DMS53 (cell line): ENCODE measurements at places on chromosomes 2 and 18.

DNA sequence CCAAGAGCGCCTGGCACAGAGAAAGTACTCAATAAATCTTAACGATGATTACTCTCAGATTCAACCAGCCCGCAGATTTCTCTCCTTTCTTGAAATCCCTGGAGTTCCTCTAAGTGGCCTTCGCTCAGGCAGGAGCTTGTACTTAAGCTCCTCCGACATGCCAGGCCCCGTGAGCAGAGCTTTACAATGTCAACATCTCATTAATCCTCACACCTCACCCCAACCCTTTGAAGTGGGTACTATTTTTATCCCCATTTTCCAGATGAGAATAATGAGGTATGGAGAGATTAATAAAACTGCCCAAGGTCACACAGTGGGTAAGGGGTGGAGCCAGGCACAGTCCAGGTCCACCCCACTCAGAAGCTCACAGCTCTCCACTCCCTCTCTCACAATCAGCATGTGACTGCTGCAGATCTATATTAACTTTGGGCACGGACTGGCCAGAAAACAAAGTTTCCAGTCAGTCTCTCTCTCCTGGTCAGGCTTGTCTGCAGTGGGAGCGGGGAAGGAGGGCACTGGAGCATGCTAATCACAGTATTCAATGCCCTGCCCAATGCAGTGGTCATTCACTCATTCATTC lies 18.0 kb downstream of the DNMT3A start:
- DNase-seq = no peak

GRCh38 chr2:30820381-30821055 lies 13.3 kb upstream of the CAPN13 start:
- no peak for DNase-seq

GRCh38 chr18:10269261-10269660 lies 185.2 kb upstream of the APCDD1 start:
- DNase-seq = no peak

DNA sequence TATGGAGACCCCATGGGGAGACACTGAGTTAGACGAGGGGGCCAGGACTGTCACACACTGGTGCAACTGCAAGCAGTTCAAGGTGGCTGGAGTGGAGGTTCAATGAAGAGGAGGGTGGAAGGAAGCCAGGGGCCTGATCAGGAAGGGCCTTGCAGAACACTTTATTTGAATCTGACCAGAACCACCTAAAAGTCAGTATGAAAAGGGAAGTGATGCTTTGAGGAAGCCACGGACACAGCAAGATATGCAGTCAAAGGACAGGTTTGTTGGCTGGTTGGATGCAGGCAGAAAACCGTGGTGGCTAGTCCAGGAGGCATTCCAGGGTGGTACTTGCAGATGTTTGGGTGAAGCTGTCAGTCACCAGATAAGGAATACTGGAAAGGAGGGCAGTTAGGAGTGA lies 3.5 kb upstream of the FAM124B start:
- no peak for DNase-seq

- no peak for DNase-seq
Observed at GRCh38 chr18:30687501-30687900, 355.0 kb downstream of the DSC3 start.

- no peak for DNase-seq
Observed at GRCh38 chr18:42394238-42394637, 439.2 kb downstream of the PIK3C3 start.

DNA sequence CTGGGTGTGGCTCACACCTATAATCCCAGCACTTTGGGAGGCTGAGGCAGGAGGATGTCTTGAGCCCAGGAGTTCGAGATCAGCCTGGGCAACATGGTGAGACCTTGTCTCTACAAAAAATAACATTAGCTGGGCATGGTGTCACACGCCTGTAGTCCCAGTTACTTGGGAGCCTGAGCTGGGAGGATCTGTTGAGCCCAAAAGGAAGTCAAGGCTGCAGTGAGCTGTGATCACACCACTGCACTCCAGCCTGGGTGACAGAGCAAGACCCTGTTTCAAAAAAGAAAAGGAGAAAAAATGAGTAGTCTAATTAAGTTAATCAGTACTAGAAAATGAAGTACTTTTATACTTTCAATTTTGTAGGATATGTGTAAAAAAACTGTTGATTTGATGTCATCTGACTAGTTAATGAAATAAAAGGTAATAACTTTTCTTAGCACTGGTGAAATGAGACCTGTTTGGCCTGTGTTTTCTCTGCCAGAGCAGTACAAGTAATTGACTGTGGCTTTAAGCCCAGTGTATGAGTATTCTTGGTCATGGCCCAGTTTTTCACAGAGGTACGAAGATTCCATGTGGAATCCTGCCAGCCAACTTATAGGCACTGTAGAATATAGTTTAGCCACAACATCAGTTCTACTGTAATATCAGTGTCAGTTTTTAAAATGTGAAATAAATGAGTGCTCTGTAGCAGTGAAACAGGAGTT lies 35.8 kb downstream of the MFSD6 start:
- DNase-seq = no peak

DNA sequence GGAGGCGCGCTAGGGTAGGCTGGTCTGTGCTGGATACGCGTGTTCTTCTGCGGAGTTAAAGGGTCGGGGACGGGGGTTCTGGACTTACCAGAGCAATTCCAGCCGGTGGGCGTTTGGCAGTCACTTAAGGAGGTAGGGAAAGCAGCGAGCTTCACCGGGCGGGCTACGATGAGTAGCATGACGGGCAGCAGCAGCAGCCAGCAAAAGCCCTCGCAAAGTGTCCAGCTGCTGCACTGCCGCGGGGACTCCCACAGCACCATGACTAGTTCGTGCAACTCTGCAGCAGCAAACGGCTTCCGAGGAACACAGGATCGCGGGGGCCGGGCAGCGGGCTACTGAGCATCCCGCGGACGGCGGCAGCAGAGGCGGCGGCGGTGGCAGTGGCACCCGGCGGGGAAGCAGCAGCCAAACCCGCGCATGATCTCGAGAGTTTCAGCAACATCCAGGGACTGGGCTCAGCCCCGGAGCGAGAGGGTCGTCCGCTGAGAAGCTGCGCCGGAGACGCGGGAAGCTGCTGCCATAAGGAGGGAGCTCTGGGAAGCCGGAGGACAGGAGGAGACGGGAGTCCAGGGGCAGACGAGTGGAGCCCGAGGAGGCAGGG lies 368 bp downstream of the TMEFF2 start:
- peak; percentile 70 for DNase-seq

DNA sequence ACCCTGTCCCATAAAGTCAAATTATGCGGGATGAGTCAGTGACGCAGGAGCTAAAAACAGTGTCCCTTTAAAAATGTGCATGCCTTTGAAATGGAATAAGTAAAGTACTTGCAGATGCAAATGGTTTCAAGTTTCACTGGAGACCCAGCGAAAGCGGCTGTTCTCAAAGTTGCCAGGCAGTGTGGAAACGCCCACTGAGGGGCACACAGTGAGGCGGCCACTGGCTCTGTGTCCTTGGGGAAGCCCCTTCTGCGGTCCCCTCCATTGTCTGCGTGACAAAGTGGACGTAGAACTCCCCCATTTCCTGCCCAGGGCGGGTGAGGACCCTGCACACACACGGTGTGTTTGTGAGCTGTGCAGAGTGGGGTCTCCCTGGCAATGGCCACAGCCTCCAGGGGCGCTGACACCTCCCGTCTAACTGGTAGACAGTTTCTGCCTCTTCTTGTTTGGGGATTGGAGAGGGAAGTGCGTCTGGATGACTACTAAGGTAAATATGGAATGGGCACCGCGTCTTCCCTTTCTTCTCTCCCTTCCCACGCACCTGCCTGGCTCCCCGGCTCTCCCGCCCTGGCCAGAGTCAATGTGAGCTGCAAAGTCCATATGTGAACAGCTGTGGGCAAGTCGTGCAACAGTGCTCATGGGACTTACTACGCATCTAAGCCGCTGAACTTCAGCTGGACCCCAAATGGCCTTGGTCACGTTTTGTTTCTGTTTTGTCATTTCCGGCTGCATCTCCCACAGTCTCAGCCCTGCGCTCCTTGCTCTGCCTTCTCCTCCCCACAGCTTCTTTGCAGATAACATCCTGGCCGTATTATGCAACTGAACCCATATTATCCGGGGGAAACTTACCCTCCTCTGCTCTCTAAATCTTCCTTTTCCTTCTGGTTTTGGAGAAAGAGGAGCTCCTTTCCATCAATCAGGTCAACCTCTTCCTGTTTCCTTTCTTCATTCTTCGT lies 33.7 kb upstream of the ZNF516 start:
- DNase-seq = peak; percentile 96

GRCh38 chr2:43097644-43098408 lies 128.6 kb downstream of the ZFP36L2 start:
- no peak for DNase-seq

GRCh38 chr18:55220523-55220922 lies 261.3 kb upstream of the CCDC68 start:
- DNase-seq = no peak

DNA sequence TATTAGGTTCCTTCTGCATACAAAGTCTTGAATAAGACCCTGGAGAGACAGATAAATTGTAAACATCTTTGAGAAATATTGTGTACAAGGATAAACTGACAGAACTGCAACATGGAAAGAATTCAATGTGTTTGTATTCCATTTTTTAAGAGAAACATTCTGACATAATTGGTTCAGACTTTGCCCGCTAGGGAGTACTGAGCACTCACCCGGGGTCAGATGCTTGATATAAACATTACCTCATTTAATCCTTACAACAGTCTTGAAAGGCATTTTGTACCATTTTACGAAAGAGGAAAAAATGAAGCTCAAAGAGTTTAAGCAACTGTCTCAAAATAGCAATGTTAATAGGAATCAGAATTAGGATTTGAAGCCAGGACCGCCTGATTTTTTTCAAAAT lies 416.7 kb upstream of the CRIM1 start:
- DNase-seq = no peak

GRCh38 chr2:217412721-217413120 lies 552.9 kb upstream of the TNP1 start:
- no peak for DNase-seq

DNA sequence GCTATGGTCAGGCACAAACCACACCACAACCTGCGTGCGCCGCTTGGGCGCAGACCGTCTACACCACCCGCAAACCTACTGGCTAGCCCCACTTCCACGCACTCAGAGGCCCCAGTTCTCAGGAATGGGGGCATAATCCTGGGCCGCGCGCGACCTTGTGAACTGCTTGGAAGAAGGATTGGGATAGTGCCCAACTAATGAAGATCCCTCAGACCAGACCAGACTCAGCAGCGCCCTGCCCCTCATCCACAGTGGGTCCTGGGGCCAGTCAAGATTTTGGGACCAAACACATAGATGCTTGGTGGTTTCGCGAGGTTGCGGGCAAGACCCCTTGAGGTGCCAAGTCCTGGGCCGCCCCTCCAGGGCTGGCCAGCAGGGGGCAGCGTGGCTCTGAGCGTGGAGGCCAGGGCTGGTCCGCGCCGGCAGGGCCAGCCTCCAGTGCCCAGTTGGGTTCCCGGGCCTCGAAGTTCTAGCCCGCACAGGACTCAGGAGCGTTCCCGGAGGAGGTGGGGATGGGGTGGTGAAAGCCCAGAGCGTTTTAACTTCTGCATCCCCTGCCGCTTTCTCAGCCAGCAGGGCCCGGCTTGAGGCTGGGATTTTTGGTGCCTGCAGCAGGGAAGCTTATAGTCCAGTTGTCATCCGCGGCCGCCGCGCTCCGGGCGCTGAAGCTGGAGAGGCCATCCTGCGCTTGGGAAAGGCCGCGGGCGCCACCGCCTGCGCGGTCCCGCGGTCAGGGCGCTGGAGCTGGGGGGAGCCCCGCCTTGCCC lies 8.3 kb downstream of the OSR1 start:
- peak; percentile 83 for DNase-seq

GRCh38 chr18:24972577-24972976 lies 379.4 kb downstream of the ZNF521 start:
- no peak for DNase-seq

- no peak for DNase-seq
Observed at GRCh38 chr2:157363612-157364101, 38.0 kb upstream of the ERMN start.

- no peak for DNase-seq
Observed at GRCh38 chr2:152456262-152456661, 121.3 kb downstream of the FMNL2 start.

DNA sequence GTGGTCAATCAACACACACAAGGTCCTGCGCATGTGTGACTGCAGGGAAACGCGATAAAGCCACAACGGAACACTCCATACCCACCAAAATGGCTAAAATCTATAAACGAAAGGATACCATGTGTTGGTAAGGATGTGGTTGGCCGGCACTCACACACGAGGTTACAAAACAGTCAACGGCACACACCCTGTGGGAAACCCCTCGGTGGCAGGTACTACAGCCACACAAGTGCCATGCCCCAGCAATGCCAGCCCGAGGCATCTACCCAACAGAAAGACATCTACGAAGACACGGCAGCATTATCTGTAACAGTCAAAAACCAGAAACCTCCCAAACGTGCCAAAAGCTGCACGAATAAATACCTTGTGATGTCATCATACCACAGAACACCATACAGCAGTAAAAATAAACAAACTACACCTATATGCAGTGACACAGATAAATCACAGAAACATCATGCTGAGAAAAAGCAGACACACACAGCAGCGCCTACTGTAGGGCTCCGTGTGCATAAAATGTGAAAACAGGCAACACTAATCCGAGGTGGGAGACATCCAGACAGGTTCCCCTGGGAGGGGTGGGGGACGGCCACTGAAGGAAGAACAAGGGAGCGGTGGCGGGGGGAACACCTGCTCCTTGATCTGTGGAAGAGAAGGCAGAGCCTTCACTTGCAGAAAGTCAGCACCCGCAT lies 36.7 kb downstream of the HDAC4 start:
- no peak for DNase-seq

DNA sequence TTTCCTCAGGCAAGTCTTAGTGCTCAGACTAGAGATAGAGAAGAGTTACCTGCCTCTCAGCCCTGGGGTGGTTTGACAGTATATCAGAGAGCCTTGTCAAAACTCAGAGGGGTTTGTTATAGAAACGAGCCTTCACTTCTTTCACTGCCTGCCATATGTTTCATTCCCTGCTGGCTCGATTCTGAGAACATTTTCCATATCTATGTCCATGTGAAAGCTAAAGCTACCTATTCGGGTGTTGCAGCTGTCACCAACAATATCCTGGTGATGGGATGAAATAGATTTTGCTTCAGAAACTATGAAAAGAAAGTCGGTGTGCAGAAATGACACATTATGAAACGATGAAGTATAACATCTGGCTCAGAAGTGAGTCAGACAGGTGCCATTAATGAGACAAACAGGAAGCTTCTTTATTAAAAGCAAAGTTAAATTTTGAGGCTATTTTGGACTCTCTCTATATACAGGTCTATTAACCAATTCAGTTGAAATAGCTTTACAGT lies 56.1 kb upstream of the TANK start:
- DNase-seq = peak; percentile 51

GRCh38 chr2:179572544-179572943 lies 288.9 kb downstream of the ZNF385B start:
- no peak for DNase-seq

DNA sequence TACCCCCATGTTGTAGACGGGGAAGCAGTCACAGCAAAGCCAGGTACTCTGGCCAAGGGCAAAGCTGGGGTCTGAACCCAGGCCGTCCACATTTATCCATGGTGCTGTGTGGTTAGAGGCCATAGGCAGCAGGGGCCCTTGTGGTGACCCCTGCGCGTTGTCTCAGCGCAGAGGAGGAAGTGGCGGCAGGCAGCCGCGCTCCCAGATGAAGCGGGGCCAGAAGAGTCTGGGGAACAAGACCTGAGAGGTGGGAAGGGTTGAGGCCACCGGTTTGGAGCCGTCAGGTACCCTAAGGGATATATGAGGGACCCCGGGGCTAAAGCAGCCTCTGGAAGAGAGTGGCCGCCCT lies 770 bp downstream of the ZNF396 start:
- DNase-seq = peak; percentile 71
